Thoracic aorta (tissue), 2 donors: ENCODE measurements at places on chromosomes 7 and 10.

DNA sequence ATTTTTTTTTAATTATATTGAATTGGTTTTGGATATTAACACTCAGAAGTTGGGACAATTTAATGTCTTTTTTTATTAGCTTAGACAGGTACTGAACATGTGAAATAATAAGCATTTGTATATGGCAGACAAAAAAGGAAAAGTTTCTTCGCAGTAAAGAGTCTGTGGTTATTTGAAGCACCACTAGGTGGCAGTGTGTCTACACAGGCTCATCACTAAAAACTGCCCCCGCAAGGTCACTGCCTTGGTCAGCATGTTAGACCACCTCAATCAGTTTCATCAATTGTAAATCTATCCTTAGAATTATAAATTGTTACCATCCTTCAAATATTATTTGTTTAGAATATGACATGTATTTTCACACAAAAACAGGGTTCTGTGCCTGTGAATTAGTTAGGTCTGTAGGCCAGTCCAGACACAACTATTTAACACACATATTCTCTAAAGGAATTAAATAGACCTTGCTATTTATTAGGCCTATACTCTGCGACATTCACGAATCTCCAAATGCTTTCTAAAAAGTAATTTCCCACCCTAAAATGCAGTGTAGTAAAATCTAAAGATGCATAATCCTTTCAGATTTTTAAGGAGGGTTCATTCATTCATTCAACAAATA is 17.0 kb downstream of the PNLIPRP3 start:
- DNase-seq = no peak

DNA sequence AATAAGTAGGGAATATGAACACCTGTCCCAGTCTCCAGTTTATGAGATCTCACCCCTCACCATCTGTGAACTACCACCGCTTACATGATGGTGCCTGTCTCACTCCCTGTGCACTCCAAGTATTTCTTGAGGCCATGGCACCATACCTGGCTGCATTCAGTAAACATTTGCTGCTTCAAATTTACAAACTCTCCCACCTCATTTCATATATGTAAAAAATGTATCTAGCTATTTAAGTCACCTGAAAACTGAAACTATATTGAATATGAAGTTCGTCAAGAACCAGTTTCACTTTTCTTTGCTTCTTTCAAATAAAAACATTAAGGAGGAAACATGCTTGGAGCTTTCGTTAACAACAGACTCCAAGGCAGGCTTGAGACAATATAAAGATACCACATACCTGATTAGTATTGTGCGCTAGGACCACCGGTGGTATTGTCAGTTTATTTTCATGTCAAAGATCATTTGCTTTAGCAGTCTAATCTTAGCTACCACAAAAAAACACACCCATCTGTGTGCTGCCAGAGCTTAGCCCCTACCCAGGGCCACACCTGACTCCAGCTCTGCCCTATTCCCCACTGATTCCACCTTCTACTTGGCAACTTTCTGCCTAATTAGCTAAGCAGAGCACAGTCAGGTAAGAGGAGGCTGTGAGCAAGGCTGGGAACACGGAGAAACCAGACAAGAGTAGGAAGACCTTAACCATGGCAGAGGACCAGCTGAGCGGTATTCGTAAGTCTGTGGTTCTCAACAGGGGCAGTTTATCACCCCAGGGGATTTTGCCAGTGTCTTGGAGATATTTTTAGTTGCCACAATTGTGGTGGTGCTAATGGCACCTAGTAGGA is 92.0 kb downstream of the ZFAND4 start:
- DNase-seq = no peak

- no peak for DNase-seq
Measured at GRCh38 chr7:104926601-104927041, 87.4 kb upstream of the KMT2E start.

- no peak for DNase-seq
Measured at GRCh38 chr10:8130973-8131911, 76.8 kb downstream of the GATA3 start.

GRCh38 chr10:59085054-59085453 is 91.4 kb upstream of the PHYHIPL start:
- DNase-seq = no peak

DNA sequence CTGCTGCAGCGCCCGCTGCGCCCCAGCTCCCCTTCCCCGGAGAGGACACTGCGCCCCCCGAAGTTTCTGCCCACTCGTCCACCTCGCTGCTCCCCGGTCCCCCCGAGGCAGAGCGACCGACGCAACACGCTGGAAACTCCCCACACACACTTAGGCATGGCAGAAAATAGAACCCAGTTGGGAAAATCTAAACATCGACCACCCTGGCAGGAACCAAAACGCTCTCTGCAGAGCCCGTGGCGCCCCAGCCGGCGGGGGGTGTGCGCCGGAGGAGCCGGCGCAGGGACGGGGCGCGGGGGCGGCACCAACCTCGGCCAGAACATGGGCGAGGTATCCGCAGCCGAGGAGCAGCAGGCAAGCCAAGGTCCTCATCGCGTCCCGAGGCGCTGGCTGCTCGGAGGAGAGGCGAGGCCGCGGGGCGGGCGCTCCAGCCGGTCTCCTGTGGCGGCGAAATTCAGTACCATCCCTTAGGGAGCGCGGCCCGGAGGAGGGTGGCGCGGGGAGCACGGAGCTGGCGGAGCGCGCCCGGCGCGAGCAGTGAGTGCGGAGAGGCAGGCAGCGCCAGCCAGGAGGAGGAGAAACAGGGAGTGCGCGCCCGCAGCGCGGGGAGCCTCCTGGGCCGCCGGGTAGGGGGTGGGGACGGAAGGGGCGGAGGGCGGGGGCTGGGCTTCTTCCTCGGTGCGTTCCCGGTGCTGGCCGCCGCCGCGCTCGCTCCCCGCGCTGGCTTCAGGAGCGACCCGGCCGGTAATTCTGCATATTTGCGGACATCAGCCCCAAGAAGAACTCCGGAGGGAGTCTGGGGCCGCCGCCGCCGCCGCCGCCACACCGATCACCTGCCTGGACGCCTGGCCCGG is 789 bp downstream of the PDGFA start:
- DNase-seq = no peak
